NCI-H1436 treated with DMSO at 0.1 percent for 48 hours (cell line): ENCODE measurements at places on chromosomes 2 and 18.

DNA sequence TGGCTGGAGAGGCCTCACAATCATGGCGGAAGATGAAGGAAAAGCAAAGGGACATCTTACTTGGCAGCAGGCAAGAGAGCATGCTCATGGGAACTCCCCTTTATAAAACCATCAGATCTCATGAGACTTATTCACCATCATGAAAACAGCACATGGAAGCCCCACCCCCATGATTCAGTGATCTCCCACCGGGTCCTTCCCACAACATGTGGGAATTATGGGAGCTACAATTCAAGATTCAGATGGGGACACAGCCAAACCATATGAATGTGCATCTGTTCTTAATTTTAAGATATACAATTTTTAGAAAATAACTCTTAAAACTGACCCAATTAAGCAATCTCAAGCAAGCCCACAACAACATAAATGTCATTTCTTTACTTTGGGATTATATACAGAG, 12.6 kb downstream of the C18orf63 start:
- no peak for DNase-seq

DNA sequence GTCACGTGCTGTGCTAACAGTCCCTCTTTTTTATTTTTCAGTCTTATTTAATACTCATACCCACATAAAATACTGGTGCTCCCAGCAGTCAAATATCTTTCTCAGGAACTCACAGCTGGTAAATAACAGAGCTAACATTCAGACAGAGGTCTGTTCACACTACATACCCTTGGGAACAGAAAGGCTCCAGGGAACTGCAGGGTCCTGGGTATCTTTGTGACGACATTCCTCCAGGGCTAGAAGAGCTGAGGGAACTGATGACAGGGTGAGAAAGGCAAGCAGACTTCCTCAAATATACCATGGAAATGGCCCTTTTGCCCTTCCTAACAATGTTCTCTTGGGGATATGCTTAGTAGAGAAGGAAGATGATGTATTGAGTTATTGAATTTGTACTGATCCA, 19.3 kb downstream of the PDE6D start:
- no peak for DNase-seq

- DNase-seq: no peak
These were observed 334.5 kb downstream of the ARHGAP15 start for GRCh38 chr2:143463719-143464118.

DNA sequence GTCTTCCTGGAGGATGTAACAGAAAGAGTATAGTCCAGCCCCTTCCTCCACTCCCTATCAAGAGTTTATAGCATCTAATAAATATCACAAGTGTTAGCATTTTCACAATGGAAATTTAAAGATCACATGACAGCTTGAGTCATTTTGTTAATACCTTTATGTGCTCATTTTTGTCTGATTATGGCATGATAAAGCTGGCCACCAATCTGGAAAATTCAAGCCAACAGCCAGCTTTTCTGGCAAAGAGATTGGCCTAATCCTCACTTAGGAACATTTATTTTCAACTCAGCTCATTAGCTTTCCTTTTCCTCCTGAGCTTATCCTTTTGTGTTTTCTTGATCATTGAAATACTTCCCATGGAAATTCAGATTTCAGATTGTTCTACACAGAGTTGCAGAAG, 262.9 kb upstream of the RBMS1 start:
- DNase-seq: no peak

DNA sequence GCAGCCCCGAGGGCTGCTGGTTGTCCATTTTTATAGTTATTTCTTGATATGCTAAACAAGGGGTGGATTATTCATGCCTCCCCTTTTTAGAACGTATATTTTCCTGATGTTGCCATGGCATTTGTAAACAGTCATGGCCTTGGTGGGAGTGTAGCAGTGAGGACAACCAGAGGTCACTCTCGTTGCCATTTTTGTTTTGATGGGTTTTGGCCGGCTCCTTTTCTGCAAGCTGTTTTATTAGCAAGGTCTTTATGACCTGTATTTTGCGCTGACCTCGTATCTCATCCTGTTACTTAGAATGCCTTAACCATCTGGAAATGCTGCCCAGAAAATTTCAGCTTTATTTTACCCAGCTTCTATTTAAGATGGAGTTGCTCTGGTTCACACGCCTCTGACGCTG, 825.8 kb upstream of the CDH2 start:
- DNase-seq: no peak

DNA sequence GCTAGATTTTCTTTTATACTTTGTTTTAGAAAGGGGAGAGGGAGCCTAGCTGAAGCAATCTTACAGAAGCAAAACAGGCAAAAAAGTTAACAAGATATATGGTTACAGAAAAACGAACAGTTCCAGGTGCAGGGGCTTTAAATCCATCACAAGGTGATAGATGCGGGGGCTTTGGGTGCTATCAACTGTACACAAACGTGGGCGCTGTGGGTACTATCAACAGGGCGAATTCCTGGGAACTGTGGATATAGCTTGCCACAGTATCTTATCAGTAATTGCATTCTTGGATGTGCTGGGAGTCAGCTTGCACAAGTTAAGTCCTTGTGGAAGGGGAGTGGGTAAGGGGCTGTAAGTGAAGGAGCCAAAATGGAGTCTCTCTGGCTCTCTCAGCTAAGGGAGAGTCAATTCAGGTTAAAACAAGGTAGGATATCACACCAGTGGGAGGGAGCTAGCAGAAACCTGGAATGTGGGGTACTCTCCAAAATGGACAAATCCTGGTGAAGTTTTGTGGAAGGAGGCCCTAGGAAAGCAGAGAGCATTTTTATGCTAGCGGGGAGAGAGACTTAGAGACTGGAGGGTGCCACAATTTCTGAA, 325.8 kb upstream of the SPHKAP start:
- no peak for DNase-seq

- DNase-seq: no peak
These were observed 14.2 kb upstream of the RAB27B start for GRCh38 chr18:54813977-54814565.

DNA sequence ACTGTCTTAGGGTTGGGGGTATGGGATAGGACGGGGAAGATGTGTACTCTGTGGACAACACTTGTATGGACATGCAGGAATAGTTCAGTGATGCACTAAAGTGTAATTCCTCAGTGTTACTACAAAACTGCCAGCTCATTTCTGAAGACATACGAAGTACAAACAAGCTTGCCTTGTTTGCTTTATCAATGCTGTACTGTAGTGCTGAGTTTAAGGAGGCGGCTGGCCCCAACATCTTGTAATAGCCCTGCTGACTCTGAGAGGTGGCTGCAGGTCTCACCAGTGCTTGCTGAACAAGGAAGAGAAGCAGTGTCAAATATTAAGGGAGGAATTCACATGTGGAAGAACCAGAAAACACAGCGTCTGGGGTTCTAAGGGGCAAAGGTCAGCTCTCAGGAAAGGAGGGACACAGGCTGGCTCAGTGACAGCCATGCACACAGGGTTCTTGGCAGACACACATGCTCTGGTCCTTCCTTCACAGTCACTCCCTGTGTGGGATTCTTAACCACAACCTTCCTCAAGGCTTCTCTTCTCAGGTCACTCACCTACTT, 39.8 kb upstream of the EVA1A start:
- no peak for DNase-seq

DNA sequence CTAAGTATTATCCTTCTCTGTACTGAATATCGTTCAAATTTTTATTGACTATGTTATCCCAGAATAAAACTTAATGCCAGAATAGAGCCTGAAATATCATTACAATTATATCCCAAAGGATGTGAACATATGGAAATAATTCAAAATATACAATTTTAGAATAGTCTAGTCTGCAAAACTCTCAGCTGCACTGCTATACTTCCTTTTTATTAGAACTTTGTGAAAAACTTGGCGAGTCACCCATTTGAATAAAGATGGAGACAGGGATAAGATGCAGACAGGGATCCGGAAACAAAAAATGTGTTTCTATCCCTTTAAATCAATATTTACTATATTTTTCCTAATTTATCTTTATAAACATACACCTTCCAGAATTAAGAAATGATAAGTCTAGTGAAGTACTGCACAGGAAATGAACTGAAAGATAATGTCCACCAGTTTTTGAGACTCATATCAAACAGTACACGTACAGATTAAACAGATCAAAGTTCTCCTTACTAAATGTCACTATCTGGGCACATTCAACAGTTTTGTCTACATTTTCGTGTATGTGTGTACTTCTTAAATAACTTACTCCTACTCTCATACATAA, 107.8 kb downstream of the MEP1B start:
- no peak for DNase-seq

GRCh38 chr2:237726401-237726830, 72.2 kb upstream of the RBM44 start:
- peak; percentile 74 for DNase-seq

DNA sequence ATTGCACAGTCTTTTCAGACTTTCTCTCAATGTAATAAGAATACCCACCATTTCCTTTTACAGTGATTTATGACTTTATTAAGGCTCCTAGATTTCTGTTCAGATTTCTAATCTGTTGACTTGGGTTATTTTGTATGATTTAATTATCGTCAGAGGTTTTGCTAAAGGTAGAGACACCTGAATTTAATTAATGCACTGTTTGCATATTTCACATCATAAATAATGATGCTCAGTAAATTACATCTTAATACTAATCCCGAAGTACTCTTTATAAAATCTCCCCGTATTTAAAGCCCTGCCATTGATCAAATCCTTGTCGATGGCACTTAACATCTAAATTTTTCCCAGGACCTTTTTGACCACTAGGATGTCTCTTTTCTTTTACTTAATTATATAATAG, 399.9 kb downstream of the MEIS1 start:
- DNase-seq: no peak

- no peak for DNase-seq
These were observed 762.4 kb downstream of the DSC3 start for GRCh38 chr18:30280186-30280585.

DNA sequence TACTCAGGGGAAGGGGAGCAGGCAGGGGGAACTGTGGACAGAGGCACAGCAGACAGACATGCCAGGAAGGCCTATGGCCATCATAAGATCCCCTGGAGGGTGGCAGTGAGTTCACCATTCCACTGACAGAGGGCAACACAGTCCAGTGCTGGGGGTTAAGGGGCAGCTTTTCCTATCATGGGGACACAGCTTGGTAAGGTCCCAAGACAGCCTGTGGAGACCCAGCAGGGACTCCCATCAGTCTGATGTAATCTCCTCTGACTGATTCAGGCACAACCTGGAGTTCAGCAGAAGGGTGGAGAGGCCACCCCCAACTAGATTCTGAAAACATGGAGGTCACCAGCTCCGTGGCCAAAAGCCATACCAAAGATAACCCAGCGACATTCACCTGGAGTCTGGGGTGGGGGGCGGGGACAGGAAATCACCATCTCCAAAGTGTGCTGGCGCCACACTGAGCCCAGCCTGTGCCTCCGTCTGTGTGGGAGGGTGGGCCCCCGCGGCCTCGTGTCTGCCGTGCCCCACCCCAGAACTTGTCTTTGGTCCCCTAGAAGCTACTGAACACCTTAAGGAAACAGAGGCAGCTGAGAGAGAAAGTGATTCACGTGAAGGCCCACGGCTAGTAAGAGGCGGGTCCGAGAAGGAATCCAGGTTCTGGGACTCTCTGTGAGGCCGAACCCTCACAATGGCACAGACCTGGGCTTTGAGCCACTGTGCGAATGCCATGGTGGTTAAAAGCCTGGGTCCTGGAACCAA, 28.6 kb downstream of the DNMT3A start:
- no peak for DNase-seq

DNA sequence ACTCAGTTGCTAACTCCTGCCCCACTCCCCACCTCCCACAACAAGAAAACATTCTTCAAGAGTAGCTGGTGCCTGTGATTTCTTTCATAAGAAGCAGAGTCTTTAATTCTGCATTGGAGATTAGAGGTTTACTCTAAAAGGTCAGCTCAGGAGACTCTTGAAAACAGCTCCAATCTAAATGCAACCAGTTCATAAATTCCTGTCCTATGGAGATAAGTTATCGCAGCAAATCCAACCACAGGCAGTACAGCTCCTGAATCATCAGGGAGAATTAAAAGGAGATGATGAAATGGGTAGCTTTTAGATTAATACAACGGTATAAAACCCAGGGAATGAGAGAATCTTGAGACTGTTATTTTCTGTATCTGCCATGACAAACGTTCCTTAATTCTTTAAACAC, 130.7 kb downstream of the SOCS6 start:
- no peak for DNase-seq

GRCh38 chr18:79973517-79973916, 9.1 kb downstream of the HSBP1L1 start:
- no peak for DNase-seq

DNA sequence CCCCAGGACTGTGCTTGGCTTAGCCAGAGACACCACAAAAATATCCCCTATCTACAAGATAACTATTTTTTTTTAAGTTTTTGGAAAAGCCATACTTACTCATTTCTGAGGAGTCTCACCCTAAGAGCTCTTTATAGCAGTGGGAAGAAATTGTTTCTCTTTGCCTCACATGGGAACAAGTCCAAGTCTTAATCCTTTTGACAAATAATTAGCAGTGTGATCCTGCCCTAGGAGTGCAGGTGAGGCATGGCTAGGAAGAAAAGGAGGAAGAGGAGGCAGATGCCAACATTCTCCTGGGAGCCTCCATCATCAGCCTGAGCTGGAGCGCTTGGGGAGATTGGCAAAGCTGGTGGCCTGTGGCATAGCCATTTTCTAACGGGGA, 115.6 kb downstream of the STPG4 start:
- no peak for DNase-seq

- DNase-seq: no peak
These were observed 13.2 kb downstream of the SRSF7 start for GRCh38 chr2:38737925-38738324.

GRCh38 chr2:194725169-194725568, 931.9 kb upstream of the SLC39A10 start:
- no peak for DNase-seq

DNA sequence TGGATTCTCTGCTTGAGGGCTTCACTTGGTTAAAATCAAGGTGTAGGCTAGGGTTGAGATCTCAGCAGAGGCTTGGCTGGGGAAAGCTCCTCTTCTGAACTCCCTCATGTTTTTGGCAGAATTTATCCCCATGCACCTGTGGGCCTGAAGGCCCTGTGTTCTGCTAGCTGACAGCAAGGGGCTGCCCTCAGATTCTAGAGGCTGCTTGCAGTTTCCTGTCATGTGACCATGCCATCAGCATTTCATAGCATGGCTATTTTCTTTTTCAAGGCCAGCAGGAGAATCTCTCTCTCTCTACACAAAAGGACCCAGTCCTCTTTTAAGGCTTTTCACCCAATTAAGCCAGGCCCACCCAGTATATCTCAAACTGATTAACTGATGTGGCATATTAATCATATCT, 514.8 kb upstream of the HNMT start:
- no peak for DNase-seq

GRCh38 chr2:128543646-128544045, 225.0 kb upstream of the HS6ST1 start:
- no peak for DNase-seq

- DNase-seq: no peak
These were observed 730 bp downstream of the B3GNT7 start for GRCh38 chr2:231396058-231396821.

- no peak for DNase-seq
These were observed 160.2 kb downstream of the TAF4B start for GRCh38 chr18:26386441-26386840.

DNA sequence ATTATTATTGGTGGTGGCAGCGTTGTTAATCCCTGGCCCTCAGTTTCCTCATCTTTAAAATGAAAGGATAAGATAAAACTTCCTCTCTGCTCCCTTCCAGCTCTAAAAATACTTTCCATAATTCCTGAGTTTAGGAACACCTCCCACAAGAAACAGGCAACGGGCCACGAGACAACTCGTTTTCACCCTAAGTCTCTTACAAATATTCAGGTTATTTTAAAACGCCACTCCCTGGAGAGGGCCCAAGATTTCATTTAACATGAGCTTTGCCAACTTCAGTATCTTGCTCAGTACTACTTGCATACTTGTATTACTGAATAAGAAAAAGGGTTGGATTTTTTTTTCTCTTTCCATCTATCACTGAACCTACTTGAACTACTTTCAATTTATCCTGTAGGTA, 611.1 kb upstream of the FANCL start:
- no peak for DNase-seq
